Skin of body (tissue), 3 donors: ENCODE measurements at places on chromosomes 3 and 15. TPM values are rescaled to one million over a fixed set of nuclear protein-coding genes. Genes with fewer than 3 reads are reported as not detected.

The SGO1 gene
- total RNA-seq: 4.4 TPM

The ITIH1 gene
- 1.3 TPM for total RNA-seq

The COL8A1 gene
- total RNA-seq: 6.2 TPM

The TRH gene
- not detected for total RNA-seq

The SCN5A gene
- 0.39 TPM for total RNA-seq

The ZNF860 gene
- total RNA-seq: 0.89 TPM

The TIGIT gene
- total RNA-seq: 0.59 TPM

The PLXND1 gene
- total RNA-seq: 134 TPM

The TIMP4 gene
- 13.3 TPM for total RNA-seq

The GRAMD2A gene
- 0.39 TPM for total RNA-seq

The TMEM45A gene
- total RNA-seq: 335 TPM

The SPSB4 gene
- total RNA-seq: 3.8 TPM

The CALML4 gene
- 6.1 TPM for total RNA-seq

The ROPN1 gene
- 0.69 TPM for total RNA-seq

The SSUH2 gene
- 0.39 TPM for total RNA-seq

The RBMS3 gene
- total RNA-seq: 111 TPM

The WDR72 gene
- 0.69 TPM for total RNA-seq

The GAP43 gene
- 1.3 TPM for total RNA-seq

The CRELD1 gene
- 25.8 TPM for total RNA-seq

The AQP9 gene
- 7.3 TPM for total RNA-seq

The GATM gene
- 132 TPM for total RNA-seq

The RAB8B gene
- total RNA-seq: 52.0 TPM

The PDZRN3 gene
- total RNA-seq: 66.5 TPM

The P3H2 gene
- 37.7 TPM for total RNA-seq

The IL12A gene
- total RNA-seq: 0.30 TPM
